Inflammatory macrophage (primary cell): ENCODE measurements at places on chromosomes 3 and 15.

DNA sequence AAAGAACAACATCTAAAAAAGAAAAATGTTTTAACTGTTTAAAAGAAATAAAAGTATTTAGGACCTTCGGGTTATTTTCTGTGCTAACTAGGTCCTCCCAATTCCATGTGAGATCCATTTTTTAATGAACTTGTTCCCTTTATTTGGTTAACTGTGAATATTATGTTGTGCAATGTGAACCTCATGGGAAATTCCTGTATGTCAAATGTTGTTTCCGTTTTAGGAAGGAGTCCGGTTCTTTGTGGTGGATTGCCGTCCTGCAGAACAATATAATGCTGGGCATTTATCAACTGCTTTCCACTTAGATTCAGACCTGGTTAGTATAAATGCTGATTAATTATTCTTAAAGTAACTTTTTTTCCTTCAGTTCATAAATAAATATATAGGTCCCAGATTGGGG is 35.5 kb upstream of the NIT2 start:
- peak; percentile 43 for DNase-seq

DNA sequence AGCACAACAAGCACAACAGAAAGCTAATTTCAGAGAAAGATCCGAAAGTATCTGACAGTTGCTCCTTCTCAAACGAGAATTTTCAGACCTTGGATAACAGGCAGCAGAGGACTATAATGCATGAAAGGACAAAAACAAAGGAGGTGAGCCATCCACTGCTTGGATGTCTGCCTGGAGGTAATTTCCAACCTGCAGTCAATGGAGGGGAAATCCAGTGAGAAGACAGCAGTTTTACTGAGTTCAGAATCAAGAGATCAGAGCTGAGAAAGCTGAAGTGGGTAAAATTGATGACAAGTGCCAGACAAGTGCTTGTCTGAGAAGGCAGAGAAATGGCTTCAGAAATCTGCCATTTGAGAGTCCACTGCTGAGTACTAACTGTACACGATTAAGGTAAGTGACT is 22.1 kb downstream of the UBE3A start:
- no peak for DNase-seq

DNA sequence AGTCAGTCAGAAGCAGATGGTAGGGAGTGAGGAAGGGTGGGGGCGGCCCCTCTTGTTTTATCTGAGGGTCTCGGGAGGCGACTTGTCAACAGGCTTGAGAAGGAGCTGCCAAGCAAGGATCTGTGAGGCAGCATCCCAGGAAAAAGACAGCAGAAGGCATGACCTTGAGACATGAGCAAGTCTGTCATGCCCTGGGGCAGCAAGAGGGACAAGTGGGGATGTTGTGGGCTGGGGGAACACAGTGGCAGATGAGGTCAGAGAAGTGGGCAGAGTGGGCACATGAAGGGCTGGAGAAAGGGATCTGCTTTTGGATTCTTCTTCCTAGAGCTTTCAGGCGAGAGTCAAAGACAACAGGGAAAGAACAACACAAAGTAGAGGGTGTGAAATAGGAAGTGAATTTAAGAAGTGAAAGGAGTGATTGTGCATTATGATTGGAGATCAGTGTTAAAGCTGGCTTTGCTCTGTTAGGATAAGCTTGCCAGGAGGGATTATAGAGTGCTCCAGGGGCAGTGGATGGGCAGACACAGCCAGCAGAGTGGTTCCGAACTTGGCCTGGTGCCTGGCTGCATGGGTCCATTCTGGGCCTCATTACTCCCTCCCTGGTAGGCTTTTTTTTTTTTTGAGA is 73.3 kb downstream of the USP13 start:
- DNase-seq: peak; percentile 34

DNA sequence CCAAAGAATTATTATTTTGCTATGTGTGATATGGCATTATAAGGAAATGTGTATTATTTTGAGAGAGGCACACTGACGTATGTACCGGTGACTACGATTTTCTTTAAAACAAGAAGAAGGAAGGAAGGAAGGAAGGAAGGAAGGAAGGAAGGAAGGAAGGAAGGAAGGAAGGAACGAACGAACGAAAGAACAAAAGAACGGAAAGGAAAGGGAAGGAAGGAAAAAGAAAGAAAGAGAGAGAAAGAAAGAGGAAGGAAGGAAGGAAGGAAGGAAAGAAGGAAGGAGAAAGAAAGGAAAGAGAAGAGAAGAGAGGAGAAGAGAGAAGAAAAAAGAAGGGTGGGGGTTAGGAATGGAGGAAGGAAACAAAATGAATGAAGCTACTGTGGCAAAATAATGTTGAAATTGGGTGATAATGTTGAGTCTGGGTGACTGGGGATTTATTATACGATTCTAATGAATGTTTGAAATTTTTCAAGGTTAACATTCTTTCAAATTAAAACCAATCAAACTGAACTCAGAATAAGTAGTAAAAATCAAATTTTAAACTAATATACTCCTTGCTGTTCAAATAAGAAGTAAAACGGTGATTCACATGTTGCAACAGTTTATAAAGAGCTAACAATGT is 70.3 kb downstream of the PHC3 start:
- DNase-seq: no peak

GRCh38 chr15:39549912-39550311 is 31.0 kb upstream of the THBS1 start:
- no peak for DNase-seq

DNA sequence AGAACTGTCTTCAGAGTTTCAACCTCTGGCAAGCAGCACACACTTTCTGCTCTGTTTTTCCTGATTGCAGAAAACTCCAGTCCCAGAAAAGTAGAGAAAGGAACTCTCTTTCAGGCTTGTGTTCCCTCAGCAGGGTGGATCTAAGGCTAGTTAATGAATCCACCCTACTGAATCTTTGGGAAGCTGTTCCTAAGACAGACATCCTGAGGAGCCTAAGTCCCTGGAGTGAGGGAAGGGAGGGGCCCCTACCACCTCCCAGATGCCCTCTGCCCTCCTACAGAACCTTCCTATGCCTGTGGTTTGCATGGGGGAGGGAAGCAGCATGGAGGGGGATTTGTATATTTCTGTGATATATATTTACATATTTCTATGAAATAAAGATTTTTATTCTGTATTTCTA is 124.4 kb downstream of the ANO10 start:
- DNase-seq: no peak

DNA sequence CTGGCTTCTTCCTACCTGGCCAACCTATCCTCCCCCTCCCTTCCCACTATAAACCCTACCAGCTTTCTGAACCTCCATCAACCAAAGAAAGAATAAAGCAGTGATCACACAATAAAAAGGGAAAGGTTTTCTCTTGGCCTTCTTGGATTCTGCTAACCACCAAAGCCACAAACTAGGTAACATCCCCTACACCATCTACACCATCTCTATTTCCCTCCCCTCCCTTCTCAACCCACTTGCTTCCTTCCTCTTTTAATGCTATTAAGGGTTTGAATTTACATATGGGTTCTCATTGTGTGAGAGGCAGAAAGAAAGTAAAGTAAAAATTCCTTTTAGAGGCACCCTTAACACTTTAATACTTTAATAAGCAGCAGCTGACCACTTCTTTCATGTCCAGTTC is 25.8 kb upstream of the RSL24D1 start:
- DNase-seq: peak; percentile 23

- DNase-seq: no peak
Measured at GRCh38 chr15:36888011-36888992, 212.0 kb downstream of the MEIS2 start.

DNA sequence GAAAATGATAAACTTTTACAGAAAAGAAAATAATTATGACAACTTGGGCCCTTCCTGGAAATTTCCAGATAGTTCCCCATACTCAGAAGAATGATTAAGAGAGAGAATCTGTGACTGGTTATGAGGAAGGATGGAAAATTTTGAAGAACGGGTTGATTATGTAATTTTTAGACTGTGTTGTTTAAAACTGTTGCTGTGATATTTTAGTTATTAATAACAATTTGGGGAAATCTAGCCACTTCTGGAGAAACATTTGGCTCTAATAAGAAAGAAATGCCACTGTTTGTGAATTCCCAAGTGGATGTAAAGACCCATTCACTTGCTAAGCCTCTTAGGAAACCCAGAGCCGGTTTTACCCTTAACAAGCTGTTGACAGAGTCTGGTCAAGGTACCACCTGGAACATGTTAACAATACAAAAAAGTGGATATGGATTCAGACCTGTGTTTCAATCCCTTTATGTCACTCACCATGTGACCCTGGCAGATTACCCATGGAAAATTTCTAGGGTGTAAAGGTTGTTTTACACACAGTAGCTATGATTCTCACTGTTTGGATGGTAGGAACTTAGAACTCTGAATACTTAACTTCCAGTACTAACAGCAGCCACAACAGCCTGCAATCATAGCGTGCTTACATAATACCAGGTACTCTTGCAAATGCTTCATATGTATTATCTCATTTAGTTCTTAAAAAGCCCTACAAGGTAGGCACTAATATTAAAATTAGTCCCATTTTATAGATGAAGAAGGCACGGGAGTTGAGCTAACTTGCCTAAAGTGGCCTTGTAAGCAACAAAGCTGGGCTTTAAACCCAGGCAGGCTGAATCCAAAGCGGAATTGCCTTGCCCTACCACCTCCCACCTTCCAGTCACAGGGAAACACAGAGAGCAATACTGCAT is 32.0 kb downstream of the ZBTB38 start:
- DNase-seq: peak; percentile 76

DNA sequence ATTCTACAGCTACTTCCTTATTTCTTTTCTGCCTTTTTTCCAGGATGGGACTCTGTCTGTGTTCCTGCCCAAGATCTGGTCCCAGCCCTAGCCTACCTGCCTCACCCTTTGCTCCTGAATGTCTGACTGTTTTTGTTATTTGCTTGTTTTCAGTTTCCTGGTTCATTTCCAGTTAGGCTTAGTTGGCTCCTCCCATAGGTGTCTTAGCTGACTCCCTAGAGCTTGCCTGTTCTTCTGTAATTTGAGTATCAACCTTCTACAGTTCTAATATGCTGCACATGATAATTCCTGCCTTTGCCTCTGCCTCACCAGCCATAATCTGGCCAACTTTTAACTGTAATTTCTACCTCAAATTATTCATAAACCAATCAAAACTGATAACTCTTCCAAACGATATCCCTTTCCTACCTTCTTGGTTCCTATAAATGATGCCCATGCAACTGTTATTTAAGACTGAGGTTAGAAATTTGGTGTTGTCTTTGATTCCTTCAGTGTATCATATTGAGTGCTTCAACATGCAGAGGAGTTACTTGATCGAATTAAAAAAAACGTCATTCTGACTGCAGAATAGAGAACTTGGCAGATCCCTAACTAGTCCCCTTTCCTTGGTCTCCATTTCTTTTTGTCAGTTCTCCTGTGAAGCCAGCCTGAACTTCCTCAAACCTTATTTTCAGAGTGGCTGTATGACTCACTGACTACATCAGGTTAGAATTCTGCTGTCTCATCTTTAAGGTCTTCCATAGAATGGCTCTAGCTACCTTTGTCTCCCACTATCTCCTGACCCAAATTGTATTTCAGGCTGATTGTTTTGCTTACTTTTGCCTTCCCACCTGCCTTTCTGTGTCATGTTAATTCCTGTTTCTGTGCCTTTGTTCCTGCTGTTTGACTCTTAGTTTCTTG is 8.4 kb downstream of the GOLM2 start:
- DNase-seq: peak; percentile 74

- no peak for DNase-seq
Measured at GRCh38 chr3:184525337-184526087, 36.1 kb upstream of the EPHB3 start.

DNA sequence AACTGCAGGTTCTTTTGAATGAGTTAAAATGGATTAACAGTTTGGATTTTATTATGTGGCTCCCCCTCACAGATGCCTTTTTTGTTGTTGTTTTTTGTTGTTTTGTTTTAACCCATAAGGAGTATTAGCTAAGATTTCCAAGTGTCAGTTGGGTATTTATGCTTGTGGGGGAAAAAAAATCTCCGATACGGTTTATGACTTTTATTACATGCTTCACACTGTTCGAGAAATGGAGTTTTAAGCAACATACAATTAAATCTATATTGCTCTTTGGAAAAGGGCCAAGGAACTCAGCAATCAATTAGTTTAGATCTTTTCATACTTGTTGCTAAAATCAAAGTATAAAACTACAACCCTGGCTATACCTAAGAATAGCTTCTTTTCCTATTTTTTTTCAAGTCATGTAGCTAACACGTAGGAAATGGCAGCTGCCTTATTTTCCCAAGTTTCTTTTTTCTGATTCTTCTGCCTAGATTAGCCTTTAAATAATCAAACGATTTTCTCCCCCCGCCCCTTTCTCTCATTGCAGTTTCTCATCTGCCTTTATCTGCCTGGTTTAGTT is 16.0 kb downstream of the NR2F2 start:
- DNase-seq: no peak

- DNase-seq: no peak
Measured at GRCh38 chr3:178428037-178428436, 108.2 kb upstream of the KCNMB2 start.

DNA sequence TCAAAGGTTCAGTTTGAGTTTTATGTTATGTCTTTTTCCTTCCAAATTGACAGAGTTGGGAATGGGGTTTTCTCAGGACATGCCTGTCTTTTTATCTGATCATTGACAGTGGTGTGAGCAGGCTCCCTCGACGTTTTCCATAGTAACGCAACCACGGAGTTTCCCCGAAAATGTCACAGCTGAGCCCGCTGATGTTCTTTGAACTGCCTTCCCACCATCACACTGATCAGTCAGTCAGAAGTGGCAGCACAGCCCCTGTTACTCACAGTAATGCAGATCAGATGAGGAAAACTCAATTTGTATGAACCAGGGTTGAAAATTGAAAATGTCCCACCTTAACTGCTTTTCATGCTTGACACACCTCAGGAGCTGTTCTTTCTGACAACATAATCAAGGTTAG is 210.4 kb downstream of the NECTIN3 start:
- DNase-seq: no peak

DNA sequence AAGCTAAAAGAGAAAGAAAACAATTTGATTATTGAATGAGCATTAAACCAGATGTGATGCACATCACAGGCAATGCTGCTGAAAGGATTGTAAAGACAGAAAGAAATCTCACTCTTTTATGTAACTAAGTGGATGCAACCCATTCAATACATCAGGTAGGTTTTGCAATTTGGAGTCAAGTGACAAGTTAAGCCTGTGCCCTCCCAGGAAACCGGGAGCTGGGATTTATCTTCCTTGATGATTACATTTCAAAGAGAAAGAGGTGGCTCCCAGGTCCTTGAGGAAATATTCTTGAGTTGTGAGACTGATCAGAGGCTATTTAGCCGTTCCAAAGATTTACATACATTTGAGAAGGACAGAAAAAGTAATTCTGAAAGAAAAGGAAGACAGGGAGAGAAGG is 219.0 kb upstream of the PROK2 start:
- no peak for DNase-seq

DNA sequence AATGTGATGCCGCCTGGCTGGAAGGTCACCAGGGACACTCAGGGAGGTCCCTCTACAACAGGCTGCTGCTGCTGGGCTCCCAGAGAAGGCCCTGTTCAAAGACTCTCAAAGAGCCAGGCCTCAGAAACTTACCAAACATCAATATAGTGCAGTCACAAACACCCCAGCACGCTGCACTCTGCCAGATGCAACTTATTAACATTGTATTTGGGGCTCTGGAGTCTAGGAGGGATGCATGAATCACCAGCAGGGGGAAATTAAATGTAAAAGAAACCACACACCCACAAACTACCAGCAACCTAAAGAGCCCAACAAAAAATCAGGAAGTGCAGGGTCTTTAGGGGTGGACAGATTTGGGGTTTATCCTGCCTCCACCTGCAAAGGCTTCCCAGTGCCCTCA is 74.6 kb upstream of the SPATA12 start:
- DNase-seq: peak; percentile 65
